ENCODE measurements at places on chromosomes 7 and 10.

DNA sequence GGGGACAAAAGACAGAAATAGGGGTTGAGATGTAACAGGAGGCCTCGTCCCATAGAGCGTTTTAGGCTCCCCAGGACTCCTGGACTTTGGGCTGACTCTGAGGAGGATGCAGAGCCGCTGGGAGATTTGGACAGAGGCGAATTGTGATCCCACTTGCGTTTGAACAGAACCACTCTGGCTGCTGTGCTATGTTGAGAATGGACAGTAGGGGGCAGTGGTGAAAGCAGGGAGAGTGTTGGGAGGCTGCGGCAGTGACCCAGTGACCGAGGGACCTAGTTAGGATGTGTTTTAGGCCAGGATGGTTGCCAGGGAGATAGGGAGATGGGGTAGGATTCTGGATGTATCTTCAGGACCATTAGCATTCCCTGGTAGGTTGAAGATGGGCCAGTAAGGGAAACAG, 271.6 kb downstream of the CCDC3 start:
- DNase-seq: no peak

- no peak for DNase-seq
These were observed 301.5 kb upstream of the CACNA2D1 start for GRCh38 chr7:82745117-82745516.

GRCh38 chr7:14687777-14688176, 214.8 kb downstream of the DGKB start:
- no peak for DNase-seq

DNA sequence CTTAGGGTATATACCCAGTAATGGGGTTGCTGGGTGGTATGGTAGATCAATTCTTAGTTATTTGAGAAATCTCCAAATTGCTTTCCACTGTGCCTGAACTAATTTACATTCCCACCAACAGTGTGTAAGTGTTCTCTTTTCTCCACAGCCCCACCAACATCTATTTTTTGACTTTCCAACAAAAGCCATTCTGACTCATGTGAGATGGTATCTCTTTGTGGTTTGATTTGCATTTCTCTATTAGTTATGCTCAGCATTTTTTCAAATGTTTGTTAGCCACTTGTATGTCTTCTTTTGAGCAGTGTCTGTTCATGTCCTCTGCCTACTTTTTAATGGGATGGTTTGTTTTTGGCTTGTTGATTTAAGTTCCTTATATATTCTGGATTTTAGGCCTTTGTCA, 66.4 kb downstream of the MGAM2 start:
- no peak for DNase-seq

GRCh38 chr10:32982911-32983909, 25.2 kb upstream of the ITGB1 start:
- no peak for DNase-seq

DNA sequence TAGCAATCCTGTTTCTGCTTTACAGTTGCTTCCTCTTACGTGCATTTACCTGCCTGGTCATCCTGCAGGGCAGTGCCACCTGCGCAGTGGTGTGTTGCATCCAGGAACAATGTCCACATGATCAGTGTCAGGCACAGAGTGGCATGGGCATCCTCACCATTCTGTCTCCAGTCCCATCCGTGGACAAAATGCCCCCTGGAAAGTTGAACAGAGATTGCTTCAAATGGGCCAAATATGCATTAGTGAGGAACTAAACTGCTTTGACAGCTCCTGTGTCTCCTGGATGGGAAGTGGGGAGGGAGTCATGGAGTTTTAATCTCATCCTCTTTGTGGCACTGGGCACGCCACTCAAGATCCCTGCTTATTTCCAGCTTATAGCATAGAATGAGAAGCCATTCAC, 151.8 kb downstream of the DPP6 start:
- DNase-seq: no peak
